Activated CD4-positive, alpha-beta memory T cell treated with anti-CD3 and anti-CD28 coated beads, Interleukin-2, amount 10 ng/mL, durations not matched to agents 7 days and 5 days (primary cell): ENCODE measurements at places on chromosomes 16 and 17.

GRCh38 chr16:23301251-23302044 is 654 bp upstream of the SCNN1B start:
- no peak for DNase-seq

- no peak for DNase-seq
Observed at GRCh38 chr16:35532576-35532975, 2073.2 kb downstream of the TP53TG3F start.

DNA sequence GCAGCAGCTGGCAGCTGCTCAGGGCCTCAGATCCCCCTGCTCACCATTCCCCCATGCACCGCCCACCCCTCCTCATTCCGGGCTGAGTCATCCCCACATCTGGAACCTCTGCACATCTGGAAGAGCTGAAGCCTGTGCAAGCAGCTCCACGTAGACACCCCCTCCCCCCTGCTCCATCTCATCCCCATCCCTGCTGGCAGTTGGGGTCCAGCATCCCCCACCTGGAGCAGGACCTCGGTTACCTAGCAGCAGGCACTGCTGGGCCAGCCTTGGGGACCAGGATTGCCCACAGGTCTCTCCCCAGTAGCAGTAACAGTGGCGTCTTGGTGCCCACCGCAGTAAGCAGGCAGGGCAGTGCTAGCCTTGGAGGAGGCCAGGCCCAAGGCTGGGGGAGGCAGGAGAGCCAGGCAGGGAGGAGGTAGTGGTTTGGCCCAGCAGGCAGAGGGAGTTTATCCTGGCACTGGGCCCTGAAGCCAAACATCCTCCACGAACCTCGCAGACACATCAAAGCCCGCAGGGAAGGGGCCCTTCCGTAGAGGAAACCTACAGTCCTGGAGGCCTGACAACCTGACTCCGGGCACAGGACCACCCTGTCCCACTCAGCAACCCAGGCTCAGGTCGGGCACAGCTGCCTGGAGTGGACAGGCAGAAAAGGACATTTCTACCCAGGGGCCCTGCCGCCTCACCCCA is 7.7 kb upstream of the TMEM92 start:
- DNase-seq, result no peak

DNA sequence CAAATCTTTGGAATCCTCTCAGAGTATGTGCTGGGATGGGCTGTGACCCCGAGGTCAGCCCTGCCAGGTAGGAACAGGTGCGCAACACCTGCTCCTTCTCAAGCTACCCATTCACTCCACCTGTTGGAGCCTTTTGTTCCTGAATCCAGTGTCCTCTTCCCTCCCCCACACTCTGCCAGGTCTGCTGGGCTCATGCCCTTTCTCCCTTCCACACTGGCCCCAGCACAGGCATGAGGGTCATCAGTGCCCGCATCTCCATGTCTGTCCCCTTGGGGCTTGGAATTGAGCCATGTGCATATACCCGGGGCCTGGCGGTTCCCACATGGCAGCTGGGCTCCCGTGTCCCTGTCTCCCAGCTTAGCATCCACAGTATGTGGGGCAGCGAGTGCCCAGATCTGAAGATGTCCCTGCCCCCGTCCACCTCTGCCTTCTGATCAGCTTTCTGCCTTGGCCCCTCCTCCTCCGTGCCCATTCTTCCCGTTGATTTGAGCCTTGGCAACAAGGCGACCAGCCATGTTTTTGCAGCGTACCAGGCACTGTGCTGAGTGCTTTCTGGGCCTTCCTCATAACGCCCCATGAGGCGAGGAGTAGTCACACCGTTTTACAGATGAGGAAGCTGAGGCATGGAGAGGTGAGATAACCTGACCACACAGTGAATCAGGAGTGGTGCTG is 102.2 kb downstream of the RAP1GAP2 start:
- no peak for DNase-seq

- no peak for DNase-seq
Observed at GRCh38 chr17:49930880-49931279, 38.1 kb upstream of the DLX4 start.

GRCh38 chr17:54901230-54901822 is 674 bp downstream of the TOM1L1 start:
- DNase-seq, result no peak

DNA sequence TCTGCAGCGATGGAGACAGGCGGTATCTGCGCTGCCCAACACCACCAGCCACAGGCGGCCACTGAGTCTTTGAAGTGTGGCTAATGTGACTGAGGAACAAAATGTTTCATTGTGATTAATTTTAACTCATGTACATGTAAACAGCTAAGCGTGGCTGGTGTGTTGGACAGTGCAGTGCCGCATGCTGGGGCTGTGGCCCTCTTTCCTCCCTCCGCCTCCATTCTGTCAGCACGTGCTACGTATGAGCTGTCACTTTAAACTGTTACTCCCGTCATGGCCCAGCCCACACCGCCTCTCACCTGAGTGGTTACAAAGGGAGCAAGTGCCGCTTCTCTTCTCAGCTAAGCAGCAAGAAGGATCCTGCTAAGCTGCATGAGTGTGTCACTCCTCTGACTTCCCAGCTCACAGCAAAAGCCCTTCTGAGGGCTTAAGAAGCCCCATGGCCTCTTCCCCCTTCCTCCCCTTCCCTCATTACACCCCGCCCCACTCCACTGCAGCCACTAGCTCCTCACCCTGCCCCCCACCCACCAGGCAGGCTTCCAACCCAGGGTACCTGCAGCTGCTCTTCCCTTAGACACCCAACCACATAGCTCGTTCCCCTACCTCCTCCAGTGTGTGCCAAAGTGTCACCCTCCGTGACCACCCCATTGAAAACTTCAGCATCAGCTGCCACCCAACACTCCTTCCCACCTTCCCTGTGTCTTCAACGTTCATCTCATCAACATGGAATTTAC is 15.0 kb downstream of the HASPIN start:
- peak; percentile 67 for DNase-seq

DNA sequence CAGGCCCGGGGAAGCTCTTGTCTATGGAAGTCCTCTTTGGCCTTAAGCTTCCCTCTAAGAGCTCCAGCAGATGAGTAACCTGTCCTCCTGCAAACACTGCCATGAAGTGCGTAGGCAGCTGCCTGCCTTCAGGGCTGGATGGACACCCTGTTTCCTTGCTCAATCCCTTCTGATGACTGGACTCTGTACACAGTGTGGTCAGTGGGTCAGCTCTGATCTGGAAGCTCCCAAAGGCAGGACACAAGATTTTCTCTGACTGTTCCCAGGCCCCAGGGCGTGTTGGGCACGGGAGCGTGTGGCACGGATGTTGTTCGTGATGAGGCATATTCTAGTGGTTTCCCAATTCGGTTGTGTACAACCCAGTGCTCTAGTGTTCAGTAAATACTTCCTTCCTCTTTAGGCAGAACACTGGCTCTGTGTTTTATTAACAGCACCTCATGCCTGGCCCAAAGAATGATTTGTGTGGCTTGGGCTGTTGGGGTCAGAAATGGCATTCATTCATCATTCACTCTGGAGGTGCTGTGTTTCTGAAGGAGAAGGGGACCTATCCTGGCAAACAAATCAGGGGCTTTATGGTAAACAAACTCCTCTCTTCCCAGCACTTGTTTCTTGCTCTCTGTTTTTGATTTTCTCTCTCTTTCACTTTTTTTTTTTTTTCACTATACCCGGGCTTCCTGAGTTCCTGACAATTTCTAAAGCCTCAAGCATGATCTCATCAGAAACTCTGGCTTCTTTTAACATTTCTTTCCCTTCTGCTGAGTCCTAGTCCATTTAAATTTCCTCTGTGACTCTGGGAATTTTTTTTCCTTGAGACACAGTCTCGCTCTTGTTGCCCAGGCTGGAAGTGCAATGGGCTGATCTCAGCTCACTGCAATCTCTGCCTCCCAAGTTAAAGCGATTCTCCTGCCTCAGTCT is 12.0 kb upstream of the RNF157 start:
- DNase-seq, result peak; percentile 66

GRCh38 chr17:78974635-78975591 is 4.8 kb downstream of the LGALS3BP start:
- DNase-seq, result no peak

GRCh38 chr17:80673152-80673920 is 128.7 kb downstream of the RPTOR start:
- no peak for DNase-seq

DNA sequence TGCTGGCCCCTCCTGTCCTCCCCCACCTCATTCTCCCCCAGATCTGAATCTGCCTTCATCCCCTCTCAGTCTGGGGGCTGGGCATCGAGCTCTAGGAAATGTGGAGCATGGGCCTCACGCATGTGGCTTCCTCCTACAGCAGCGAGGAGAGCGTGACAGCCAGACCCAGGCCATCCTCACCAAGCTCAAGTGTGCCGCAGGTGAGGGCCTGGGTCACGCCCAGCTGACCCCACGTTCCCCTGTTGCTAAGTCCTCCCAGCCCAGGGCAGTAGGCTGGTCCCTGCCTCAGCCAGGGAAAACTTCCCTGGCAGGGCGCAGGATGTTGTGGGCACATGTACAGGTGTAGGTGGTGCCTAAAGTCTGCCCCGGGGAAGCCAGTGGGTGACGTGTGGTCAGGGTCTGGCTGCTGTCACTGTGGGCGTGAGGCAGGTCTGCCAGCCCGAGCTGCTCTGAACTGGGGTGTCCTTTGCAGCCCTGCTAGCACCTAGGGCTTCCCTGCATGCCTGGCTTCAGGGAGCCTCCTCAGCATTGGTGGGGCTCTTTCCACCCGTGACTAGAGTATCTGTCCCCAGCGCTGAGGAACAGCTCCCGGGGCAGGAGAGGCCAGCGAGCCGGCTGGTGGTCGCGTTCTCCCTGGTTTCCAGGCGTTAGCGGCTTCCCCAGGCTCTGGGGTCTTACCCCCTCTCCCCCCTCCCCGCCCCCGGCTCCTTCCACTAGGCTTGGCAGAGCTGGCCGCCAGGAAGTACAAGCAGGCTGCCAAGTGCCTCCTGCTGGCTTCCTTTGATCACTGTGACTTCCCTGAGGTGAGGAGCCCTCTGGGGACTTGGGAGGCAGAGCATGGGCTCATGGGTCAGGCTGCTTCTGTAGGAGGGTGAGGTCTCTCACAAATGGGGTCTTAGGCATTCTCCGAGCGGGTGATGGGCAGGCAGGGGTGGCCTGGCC is 3.6 kb downstream of the GPS1 start:
- DNase-seq, result no peak

GRCh38 chr17:21756856-21757619 is 64.7 kb downstream of the KCNJ18 start:
- DNase-seq, result no peak

DNA sequence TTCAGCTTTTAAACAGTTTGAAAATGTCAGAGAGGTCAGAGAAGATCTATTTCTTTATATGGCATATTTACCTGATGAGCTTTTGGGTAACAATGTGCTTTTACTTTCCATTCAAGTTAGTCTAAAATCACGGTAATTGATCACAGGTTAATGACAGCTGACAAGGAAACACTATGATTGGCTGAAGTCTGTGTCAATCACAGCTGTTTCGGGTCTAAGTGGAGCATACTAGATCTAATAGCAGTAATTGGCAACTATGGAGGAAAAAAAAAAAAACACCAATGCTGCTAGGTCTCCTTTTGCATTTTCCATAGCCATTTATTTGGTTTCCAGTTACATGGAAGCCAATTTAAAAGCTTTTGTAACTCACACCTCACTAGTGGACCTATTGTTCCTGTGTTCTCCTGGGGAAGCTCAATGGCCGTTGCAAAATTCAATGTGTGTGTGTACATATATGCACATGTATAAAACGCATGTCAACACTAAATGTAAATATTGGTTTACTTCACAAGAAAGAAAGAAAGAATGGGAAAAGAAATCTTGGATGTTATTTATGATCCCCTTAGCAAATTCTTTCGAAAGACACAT is 568.3 kb upstream of the ZFHX3 start:
- DNase-seq, result no peak

- peak; percentile 28 for DNase-seq
Observed at GRCh38 chr17:35875072-35875799, 4.9 kb downstream of the CCL5 start.

- DNase-seq, result no peak
Observed at GRCh38 chr17:58759522-58759921, 3.9 kb downstream of the PPM1E start.
